ENCODE measurements at places on chromosomes 4 and X.

DNA sequence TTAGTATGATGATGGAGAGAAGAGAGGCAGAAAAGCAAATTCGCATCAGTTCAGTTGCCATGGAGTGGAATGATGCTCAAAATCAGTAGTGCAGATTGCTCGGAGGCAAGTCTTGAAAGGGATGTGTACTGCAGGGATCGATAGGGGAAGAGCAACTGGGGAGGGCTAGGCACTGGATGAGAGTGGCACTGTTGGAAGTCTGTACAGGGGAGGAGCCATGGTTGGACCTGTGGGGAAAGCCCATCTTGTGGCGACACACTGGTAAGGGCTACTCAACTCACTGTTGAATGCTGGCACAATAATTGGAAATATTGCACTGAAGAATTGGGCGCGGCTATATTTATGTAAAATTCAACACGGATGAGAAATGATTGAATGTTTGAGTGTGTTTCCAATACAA, 1.2 kb downstream of the RAB9B start:
- no peak for DNase-seq

DNA sequence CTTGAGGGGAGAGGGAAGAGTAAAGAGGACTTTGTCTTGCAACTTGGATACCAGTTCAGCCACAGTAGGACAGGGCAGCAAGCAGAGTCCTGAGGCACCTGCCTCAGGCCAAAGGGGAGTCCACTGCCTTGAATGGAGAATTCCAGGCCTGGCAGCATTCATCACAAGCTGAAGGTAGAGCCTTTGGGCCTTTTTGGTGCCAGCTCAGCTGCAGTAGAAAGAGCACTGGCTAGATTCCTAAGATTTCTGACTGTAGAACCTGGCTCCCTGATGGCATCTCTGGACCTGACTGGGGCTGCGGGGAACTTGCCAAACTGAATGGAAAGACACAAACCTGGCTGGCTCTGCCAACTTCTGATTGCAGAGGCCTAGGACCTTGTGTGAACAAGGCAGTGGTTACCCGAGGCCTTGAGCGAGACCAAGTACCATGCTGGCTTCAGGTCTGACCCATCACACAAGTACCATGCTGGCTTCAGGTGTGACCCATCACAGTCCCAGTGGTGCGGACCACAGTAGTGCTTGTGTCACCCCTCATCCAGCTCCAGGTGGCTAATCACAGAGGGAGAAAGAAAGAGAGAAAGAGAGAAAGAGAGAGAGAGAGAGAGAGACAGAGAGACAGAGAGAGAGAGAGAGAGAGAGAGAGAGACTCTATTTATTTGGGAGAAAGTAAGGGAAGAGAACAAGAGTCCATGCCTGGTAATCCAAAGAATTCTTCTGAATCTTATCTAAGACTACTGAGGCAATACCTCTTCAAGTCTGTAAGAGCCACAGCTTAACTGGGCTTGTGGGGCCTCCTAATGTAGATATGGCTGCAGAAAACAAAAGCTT, 137.6 kb upstream of the SPIN4 start:
- no peak for DNase-seq

- DNase-seq: no peak
Measured at GRCh38 chr4:176584031-176584606, 208.6 kb downstream of the VEGFC start.

- DNase-seq: no peak
Measured at GRCh38 chr4:36740796-36741310, 459.4 kb downstream of the DTHD1 start.

DNA sequence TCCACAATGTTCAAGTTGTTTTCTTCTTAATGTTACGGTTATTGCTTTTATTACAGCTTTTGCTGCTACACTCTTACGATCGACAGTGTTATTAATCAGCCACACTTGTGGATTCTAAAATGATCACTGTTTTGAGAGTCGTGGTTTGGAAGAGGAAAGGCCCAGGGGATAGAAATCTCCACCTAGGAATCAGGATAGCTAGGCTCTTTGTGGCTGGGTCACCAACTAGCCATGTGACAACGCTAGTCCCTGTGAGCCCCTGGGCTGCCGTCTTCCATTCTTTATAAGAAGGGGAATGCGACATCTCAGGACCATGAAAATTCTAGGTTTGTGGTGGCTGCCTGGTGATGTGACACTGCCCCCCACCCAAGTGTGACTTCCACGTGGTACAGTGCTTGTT, 380 bp downstream of the SLC34A2 start:
- DNase-seq: no peak

DNA sequence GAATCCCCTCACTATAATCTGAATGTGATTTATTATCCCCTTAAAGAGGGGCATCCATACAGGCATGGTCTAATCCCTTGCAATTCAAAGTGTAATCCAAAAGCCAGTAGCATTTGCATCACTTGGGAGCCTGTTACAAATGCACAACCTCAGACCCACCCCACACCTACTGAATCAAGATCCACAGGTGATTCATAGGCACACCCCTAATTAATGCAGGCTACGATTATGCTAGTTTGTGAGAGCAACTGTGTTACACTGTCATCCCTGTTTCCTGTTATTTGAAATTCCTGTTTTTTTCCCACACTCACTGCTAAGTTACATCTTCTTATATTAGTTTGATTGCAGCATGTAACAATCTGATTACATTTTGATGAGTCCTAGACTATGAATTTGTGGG, 120.0 kb downstream of the RAB28 start:
- DNase-seq: no peak

- no peak for DNase-seq
Measured at GRCh38 chr4:75916091-75916661, 13.9 kb upstream of the PPEF2 start.

GRCh38 chrX:136742721-136743379, 37.9 kb downstream of the ARHGEF6 start:
- DNase-seq: no peak

GRCh38 chr4:38176165-38176564, 216.0 kb downstream of the PTTG2 start:
- no peak for DNase-seq

- DNase-seq: no peak
Measured at GRCh38 chrX:112941209-112941837, 100.7 kb upstream of the AMOT start.

DNA sequence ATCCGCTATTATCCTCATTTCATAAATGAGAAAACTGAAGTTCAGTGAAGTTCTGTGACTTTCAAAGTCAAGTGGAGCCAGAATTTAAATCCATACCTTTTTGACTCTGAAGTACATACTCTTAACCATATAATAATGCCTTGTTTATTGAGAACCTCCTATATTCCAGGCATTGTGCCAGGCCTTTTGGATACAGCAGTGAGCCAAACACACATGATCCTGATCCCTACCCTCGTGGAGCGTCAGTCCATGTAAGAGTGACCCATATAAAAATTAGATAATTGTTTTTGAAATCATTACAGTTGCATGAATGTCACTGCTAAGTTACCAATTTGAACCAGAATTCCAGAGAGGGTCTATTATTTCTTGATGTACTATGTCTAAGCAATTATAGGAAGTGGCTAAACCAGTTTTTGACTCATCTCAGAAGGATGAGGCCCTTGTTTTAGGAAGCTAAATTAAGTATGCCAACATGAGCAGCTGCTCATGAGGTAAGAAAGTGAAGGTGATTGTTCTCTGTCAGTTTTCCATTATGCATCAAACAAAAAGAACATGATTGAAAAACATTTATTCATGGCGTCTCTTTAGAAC, 289.5 kb downstream of the GLUD2 start:
- no peak for DNase-seq

Data from stimulated activated CD4-positive, alpha-beta T cell treated with anti-CD3 and anti-CD28 coated beads, TNF-alpha, amount 100 ng/mL, for 1 hour (primary cell).